DND-41 (cell line): ENCODE measurements at places on chromosomes 5 and 9.

DNA sequence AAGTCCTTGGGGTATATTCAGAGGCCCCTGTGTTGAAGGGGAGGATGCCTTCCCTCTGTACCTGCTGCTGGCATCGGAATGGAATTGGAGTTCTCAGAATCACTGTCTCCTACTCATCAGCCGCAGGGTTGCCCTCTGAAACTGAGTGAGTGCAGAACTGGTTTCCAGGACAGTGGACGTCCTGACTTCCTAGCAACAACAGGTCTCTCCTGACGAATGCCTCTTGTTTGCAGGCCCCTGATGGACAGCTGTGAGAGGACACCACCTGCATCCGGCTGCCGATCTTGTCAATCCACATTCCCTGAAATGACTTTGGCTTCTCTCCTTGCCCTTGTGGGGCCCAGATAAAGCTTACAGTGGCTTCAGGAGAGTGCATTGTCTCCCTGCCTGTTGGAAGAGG is 274.5 kb downstream of the NSG2 start:
- no peak for DNase-seq

GRCh38 chr9:124781967-124782660 is 5.2 kb downstream of the OLFML2A start:
- no peak for DNase-seq

DNA sequence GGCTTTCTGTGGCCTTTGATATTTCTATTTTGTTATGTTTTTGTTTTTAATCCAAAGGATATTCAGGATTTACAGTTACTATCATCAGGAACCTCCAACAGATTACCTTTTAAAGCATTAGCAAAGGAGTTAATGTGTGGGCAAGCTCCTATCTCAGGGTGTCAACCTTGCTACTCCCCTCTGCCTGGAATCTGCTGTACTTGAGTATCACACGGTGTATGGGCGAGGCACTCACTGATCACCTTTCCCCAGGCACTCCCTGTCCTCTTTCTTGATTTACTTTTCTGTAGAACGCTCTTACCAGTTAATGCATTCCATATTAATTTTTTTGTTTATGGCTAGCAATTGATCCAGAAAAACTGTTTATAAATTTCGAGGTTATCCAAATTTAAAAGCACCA is 117.0 kb upstream of the GAS1 start:
- DNase-seq: no peak

- DNase-seq: no peak
Observed at GRCh38 chr5:5235685-5236084, 95.6 kb downstream of the ADAMTS16 start.

- DNase-seq: no peak
Observed at GRCh38 chr9:70573308-70573707, 158.9 kb upstream of the KLF9 start.

- peak; percentile 1 for DNase-seq
Observed at GRCh38 chr5:1519631-1520210, 4.0 kb downstream of the LPCAT1 start.

DNA sequence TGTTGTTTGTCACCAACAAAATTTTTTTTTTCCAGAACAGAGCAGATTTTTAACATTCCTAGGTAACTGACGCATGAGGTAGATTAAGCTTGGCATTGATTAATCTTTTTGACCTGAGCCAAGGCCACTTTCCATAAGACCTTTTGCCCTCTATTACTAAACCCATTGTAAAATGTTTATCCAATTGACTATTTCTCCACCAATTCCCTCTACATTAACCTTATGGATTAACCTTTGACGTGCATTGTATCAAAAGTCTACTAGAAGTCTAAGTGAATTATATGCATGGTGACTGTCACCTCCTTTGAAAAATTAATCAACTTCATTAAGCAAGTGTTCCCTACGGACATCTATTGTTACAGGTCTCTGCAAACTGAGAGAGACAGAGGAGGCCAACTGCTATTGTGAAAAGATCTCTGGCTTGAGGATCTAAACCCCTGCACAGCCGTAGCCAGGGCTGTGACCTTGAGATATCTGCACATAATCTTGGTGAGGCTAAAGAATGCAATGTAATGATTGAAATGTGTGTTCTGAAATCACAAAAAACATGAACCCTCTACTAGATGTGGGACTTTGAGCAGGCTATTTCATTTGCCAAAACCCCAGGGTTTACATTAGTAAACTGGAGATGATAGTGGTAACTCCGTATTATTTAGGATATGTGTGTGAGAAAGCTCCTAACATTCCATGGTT is 632.2 kb downstream of the TLR4 start:
- DNase-seq: no peak

DNA sequence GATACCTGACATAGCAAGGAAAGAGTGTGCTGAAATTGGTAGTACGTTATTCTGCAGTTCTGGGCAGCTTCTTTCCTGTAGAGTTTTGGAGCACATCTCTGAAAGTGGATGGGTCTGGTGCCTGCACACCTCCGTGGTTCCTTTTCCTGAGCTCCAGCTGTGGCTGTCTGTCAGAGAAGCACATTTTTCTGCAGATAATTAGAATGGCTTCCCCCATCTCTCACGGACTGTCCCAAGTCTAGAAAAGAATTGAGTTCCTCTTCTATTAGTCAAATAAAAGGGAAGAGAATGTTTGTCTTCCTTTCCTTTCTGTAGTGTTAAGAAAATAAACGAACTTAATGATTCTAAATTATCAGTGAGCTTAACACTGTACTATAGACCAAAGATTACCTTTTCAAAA is 55.7 kb downstream of the VCAN start:
- no peak for DNase-seq

DNA sequence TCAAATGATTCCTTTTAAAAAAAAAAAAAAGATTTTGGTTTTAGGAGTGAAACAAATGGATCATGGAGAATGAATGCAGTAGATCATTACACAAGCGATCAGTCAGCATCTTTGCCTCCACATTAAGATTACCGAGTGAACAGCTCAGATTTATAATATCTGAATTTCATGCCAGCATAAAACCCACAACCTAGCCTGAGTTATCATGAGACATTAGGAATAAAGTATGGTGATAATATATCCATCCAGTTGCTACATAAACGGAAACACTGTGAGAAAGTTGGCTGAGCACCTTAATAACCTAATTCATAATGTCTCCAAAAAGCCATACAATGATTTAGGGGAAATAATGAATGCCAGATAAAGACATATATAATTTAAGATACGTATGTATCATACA is 553.1 kb upstream of the TUSC1 start:
- DNase-seq: no peak

- no peak for DNase-seq
Observed at GRCh38 chr5:171450423-171451331, 31.2 kb downstream of the FGF18 start.

DNA sequence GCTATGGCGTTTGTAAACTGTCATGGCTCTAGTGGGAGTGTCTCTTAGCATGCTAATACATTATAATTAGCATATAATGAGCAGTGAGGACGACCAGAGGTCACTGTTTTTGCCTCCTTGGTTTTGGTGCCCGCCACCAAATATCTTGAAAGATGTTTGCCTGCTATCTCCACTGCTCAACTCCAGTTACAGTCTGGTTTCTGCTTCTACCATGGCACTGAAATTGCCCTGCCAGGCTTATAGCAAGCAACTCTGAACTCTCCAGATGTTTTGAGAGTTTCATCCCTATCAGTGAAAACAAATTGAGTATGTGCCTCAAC is 122.1 kb upstream of the SPRY4 start:
- DNase-seq: no peak

GRCh38 chr9:18766989-18767550 is 265.9 kb downstream of the SAXO1 start:
- no peak for DNase-seq

DNA sequence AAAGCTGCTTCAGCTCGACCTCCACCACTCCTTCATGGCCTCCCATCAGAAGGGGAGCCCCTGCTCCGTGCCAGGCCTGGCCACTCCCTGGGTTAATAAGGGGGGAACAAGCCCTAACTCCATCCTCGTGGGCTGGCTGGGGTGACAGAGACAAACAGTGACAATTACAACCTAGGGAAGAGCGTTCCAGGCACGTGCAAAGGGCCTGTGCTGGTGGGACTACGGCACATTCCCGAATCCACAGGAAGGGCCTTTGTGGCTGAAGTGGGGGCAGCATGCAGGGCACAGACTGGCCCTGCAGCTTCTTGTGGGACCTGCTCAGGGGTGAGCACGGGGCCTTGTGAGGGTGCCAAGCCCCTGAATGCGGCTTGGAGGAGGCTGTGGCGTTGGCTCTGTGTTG is 157.4 kb downstream of the C9orf50 start:
- no peak for DNase-seq

- no peak for DNase-seq
Observed at GRCh38 chr5:119285070-119285916, 70.5 kb upstream of the TNFAIP8 start.

DNA sequence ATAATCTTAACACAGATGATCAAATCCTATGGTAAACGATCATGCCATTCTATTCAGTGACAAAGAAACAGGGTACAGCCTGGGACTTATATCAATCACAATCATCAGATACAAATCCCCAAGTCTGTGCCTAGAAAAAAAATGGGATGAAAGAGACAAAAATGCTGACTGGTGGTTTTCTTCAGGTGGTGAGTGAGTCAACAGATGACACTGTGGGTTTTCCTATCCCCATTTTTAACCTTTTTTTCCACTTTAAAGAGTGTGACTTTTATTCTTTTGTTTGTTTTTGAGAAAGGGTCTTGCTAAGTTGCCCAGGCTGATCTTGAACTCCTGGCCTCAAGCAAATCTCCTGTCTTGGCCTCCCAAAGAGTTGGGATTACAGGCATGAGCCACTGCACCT is 3.2 kb downstream of the CIZ1 start:
- DNase-seq: no peak

GRCh38 chr5:59173578-59173977 is 590.7 kb downstream of the RAB3C start:
- DNase-seq: no peak

GRCh38 chr9:97564291-97565175 is 63.1 kb downstream of the TMOD1 start:
- no peak for DNase-seq

DNA sequence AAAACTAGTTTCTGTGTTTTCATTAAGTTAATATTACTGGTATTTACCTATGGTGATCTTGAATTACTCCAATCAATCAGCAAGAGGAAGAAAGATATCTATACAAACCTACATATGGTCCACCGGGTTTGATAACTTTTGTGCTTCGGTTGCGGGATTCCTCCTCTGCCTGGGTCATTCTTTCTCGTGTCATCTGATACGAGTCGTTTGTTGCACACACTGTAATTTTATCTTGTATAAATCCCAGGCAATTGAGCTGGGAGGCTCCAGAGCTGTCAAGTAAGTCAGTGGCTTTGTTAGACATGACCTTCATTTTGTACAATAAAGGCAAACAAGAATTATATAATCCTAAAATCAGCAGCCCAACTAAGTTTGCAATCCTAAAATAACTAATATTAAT is 48.0 kb downstream of the ELL2 start:
- DNase-seq: no peak

- no peak for DNase-seq
Observed at GRCh38 chr5:66854416-66854815, 258.2 kb downstream of the MAST4 start.

DNA sequence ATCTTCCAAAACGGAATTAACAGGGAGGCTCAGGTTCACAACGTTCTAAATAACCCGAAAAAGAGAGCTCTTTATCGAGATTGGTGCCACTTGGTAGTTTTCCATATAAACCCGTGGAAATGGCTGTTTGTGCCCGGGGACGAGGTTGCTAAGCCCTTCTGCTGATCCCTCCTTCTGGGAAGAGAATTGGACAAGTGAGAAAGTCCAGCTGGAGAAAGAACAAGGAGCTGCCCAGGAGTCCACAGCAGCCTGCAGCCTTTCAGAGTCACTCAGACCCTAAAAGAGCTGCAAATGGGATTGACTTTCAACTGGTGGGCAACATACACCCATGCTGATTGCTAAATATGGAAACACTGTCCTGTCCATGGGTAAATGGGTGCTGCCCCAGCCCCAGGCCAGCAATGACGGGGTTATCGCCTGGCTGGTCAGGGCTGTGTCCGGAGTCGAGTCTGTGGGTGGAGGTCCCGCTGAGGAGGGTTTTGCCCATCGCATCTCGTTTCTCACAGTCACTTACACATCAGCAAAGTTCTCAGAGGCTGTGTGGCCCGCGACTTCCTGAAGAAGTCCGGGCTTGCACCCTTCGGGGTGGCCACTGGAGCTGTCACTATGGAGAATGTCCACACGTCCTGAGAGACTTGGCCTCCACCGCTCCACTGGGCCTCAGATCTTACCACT is 40.7 kb upstream of the HSD17B3 start:
- DNase-seq: no peak

DNA sequence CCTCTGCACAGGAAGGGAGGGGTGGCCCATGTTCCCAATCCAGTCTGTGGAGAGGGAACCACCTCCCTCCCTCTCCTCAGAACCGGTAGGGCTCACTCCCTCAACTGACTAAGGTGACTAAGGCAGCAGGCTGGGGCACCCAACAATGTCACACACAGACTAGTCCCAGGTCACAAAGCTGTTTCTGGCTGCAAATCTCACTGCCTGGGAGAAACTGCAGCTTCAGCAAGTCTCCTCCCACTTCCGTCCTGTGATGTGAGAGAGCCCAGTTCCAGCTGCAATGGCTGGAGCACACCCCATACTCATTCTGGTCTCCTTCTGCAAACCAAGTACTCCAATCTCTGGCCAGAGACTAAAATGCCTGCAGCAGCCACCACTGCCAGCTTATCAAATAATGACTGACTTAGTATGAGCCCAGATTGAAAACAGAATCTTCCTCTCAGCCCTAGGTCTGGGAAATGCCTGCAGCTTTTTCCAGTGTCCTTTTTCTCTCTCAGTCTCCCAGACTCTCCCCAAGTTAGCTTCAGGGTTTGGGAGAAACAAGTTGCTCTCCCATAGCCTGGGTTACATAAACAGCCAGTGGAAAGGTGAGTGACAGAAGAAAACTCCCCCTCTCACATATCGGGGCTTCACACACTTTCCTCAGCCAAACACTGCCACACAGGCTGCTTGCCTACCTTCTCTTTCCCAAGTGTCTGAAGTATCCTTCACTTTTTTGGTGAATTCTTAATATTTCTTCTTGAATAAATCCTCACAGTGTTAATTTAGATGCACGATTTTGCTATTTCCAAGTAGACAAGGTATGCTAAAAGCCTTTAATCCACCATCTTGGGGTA is 247.4 kb upstream of the RASA1 start:
- DNase-seq: peak; percentile 56

DNA sequence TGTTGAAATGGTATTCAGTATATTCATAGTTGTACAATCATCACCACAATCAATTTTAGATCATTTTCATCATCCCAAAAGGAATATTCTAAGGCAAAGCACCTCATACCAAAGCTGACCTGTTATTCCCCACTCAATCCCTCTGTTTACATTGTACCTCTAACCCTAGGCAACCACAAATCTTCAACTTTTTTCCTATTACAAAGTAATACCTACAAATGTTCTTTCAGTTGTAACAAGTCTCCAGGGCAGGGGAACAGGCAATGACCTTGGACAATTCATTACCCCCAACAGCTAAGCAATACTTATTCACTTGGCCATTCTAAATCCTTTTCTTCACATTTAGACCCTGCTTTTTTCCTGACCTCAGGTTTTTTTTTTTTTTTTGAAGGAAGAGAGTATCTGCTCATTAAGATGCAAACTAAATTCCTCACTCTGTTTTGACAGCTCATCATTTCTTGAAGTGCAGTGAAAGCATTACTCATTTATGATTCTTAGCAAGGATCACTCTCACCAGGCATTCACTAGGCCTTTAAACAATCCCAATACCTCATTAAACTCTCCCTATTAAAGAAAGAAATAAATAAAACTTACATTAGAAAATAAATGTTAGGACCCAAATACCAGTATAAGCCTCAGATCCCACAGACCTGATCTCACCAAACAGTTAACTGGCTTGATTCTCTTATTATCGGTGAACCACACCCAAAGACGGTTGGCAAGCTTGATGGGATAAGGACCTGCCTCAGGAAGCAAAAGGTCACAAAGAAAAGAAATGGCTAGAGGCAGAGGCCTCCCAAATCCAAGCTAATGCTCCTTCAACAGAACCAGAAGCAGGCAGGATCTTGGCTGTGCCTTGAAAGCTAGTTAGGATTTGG is 15.3 kb downstream of the MTMR12 start:
- DNase-seq: no peak
